Activated T-cell treated with anti-CD3 and anti-CD28 coated beads, Interleukin-2, amount 50 U/mL, for 48 hours (primary cell): ENCODE measurements at places on chromosomes 2 and 18.

DNA sequence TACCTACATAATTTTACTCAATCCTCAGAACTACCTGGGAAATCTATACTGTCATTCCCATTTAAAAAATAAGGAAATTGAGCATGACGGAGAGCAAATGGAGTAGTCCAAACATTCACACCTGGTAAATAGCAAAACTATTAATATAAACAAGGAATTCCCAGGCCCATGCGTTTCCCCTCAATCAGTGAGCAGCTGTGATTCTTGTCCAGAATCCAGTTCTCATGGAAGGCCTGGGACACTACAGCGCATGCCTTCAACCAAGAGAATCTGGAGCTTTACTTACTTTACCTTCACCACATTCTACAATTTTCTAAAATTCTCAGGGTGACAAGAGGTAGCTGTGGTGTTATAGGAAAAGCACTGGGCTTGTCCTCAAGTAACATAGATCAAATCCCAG is 259.0 kb downstream of the LRATD1 start:
- DNase-seq = no peak

DNA sequence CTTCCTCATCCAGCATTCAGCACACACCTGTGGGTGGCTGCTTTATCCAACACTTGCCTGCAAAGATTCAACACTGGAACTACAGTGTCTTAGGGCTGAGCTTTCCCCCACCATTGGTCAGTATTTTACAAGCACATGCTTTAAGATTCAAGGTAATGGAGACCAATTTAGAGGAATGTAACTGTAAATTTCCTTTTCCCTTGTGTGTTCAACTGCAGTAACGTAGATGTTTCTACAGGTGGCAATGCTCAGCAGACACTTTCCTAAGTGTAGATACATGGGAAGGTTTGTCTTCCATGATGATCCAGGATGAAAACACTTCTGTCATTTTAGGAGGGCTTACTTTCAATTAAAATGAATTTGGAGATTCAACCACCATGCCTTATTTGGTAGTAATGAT is 143.6 kb upstream of the PXDN start:
- no peak for DNase-seq

- DNase-seq = peak; percentile 44
These were observed 36.4 kb upstream of the SLC14A1 start for GRCh38 chr18:45687621-45688020.

- DNase-seq = no peak
These were observed 66.5 kb downstream of the VWA3B start for GRCh38 chr2:98153481-98153880.

DNA sequence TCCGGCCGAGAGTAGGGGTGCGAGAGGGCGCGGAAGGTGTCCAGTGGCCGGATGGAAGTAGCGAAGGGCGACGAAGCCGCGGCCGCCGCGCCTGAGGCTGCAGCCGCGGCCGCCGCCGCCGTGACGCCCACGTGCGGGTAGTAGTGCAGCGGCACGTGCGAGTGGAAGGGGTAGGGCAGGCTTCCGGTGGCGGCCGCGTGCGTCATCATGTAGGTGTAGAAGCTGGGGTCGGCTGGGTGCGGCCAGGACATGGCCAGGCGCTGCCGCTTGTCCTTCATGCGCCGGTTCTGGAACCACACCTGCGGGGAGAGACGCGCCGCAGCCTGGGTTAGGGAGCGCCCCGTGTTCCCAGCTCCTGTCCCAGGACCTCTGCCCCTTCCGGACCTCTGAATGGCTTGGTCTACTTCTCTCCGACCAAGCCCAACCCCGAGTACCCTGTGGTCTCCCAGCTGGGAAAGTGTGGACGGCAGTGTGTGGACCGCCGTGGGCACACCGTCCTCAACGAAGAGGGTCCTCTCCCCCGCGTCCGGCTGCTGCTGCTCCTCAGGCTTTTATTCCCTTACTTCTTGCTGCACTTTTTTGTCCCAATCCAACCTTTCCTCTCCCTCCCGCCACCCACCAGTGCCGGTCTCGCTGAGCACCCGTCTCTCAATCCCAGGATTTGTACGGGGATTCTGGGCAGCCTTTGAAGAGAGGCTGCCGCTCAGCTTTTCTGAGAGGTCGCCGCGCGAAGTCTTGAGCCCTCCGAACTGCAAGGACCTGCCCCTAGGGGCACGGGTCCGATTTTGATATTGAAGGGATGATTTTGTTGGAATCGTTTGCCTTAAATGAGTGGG is 3.0 kb downstream of the EVX2 start:
- DNase-seq = peak; percentile 37

- no peak for DNase-seq
These were observed 48.4 kb upstream of the CPO start for GRCh38 chr2:206890926-206891325.

DNA sequence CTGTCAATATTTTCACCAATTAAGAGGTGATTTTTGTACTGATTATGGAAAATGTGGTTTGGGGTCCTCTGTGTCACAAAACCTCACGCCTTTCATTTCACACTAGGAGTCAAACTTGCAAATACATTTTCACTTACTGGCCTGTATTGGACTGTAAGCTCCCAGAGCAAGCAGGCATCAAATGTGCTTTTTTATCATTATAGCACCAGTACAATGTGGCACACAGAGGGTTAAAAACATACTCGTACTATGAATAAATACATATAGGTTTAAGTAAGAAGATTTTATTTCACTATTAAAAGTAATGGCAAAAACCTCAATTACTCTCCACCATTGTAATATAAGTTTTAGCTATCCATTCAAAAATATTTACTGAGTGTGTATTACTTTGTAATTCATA is 56.7 kb downstream of the ABCB11 start:
- DNase-seq = no peak

GRCh38 chr18:50312296-50313030 is 25.0 kb upstream of the CXXC1 start:
- DNase-seq = no peak

DNA sequence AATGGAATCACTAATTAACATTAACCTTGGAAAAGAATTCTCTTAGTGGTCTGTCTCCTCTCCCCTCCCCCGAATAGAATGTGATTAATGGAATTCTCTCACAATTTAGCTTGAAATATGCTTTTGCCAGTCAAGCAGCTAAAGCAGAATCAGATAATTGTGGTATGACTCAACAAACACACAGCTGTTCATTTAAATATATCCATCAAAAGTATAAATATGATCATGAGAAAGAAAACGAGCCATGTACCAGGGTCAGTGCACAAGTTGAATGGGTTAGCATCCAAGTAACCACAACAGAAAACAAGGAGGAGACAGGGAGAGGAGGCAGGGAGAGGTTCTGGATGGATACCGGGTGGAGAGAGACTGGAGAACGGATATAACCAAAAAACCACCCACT is 66.9 kb downstream of the ACVR1 start:
- no peak for DNase-seq

DNA sequence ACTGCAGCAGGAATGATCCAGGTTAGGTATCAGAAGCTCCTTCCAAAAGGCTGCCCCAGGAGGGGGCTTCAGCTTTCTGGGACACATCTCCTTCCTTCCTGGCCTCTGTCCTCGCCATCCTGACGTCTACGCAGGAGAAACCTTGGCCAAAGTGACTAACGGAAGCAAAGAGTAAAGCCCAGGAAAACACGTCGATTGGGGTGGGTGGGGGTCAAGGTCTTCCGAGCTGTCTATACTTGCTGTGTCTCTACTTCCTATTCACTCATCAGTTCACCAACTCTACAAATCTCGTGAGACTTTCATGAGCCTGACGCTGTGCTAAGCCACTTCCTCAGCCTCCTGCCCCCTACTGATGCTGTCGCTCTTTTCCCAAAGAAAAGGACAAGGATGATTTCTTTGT is 212.6 kb downstream of the TNS1 start:
- peak; percentile 26 for DNase-seq

- DNase-seq = no peak
These were observed 2.4 kb upstream of the SH2D6 start for GRCh38 chr2:85415980-85416650.

DNA sequence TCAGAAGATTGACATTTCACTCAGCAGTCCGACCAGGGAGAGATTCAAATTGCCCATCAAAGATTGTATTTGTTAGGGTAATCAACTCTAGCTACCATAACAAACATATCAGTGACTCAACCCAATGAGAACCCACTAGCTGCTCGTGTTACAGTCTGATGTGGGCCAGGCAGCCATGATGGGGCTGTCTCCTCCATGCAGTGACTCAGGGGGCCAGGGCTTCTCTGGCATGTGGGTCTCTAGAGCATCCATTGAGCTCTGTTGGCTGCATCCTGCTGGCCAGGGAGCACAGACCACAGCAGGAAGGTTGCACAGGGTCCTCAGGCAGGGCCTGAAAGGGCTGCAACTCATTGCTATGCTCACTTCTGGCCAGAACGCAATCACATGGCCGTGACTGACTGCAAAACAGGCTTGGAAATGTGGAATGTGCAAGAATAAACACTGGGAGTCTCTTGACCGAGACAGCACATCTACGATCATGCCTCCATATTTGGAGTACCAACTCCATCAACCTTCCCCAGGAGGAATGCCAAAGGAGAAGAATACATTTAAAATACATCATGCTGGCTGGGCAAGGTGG is 216.8 kb downstream of the EIPR1 start:
- no peak for DNase-seq

DNA sequence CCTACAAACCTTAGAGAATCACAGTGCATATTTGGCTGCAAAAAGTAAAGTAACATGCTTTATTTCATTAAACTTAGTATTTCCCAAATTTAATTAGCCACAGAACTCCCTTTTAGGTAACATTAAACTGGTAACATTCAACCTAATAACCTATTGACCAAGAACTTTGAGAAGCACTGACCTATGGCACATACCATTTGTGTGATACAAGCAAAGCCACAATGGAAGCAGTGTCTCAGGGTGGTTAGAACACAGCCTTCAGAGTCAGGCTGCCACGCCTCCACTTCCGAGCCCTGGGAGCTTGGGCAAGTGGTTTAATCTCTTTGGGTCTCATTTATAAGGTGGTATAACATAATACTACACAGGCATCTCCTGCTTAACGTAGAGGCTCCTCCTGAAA is 301.4 kb downstream of the PDE11A start:
- no peak for DNase-seq

- no peak for DNase-seq
These were observed 93.3 kb downstream of the COL5A2 start for GRCh38 chr2:189086250-189086649.

DNA sequence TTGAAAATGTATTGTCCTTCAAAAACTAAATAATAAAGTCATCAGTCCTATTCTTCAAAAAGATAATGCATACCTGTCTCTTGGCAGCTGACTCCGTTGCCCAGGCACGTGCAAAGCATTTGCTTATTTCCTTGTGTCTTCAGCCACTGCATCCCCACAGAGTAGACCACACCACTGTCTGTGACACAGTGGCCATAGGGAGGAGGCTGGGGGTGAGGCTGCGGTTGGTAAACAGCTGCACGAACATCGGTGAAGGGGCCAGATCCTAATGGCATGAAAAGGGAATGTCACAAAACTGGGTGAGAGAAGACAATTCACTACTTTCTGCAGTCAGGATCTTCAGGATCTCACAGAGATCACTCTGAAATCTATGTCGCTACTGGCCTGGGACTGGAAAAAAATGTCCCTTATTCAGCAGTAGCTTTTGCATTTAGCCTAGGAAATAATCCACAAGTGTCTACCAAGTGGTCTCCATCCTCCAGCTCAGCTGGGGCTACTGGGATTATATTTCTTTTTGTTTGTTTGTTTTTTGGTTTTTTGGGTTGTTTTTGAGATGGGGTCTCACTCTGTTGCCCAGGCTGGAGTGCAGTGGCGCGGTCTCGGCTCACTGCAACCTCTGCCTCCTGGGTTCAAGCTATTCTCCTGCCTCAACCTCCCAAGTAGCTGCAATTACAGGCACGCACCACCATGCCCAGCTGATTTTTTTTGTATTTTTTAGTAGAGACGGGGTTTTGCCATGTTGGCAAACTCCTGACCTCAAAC is 10.7 kb downstream of the FN1 start:
- DNase-seq = no peak

DNA sequence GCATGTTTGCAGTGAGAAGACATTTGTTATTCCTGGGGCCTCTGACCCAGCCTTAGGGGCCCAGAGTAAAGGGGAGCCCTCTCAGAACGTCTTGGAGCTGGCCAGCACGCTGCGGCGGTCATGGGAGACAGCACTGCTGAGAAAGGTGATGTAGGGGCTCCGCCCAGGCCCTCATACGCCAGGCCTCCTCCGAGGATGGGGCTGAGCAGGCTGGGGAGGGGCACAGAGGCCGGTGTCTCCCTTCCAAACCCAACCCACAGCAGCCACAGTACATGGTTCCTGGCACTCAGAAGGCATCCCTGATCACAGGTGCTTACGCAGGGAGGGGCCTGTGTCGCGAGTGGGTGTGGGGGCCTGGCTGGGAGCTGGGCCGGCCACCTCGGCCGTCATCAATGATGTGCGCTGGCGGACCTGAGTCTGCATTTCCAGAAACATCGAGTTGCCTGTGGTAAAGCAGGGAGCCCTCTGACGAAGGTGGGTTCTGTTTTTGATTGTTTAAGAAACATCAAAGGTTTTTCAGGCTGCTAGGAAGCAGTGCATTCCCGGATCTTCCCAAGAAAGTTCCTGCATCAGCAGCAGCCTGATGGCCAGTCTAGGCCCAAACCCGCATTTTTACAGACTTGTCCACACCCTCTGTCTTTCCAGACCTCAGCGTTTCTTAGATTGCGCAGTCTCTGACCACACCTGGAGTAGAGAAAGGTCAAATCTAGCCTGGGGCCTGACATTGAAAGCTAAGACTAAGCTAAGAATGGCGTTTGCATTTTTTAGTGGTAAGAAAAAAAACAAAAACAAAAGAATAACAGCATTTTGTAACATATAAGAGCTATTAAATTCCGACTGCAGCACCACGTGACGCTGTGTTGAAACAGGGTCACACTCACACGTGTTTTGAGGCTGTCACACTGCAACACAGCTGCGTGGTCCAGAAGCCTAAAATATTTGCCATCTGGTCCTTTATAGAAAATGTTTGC is 51.2 kb upstream of the PXDN start:
- DNase-seq = no peak

DNA sequence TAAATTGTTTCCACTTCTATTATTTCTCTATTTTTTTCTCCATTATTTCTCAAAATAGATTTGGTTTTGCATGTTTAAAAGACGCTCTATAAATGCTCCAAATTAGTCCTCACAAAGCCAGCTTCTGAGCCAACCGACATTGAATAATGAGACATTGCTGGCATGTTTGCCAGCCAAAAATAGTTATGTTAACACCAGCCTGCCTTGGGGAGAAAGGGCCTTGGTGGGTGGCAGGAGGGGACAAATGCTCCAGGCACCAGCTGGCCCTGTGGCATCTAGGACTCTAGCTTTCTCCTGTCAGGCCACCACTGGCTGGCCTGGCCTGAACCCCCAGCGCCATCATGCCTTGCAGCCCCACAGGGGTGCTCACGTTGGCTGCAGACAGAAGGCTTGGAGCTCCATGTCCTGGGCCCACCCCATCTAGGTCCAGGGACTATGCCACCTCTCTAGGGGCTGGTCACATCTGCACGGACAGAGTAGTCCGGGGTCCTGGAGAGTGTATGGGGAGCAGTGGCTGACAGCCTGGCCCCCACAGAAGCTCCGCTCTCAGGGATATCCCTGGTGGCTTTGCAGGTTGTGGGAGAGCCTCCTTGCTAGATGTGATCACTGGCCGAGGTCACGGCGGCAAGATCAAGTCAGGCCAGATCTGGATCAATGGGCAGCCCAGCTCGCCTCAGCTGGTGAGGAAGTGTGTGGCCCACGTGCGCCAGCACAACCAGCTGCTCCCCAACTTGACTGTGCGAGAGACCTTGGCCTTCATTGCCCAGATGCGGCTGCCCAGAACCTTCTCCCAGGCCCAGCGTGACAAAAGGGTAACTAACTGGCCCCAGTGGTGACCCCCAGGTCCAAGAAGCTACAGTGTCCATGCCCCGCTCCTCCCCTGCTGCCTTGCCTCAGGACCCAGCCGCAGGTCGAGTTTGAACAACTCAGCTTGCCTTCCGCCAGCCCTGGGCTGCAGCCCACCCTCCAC is 12.5 kb downstream of the ABCG8 start:
- DNase-seq = no peak
